ACHN (cell line): ENCODE measurements at places on chromosomes 11 and 22.

GRCh38 chr11:10731064-10731680 is 19.9 kb upstream of the CTR9 start:
- DNase-seq = no peak

- no peak for DNase-seq
Observed at GRCh38 chr22:47072642-47072967, 310.2 kb downstream of the TBC1D22A start.

DNA sequence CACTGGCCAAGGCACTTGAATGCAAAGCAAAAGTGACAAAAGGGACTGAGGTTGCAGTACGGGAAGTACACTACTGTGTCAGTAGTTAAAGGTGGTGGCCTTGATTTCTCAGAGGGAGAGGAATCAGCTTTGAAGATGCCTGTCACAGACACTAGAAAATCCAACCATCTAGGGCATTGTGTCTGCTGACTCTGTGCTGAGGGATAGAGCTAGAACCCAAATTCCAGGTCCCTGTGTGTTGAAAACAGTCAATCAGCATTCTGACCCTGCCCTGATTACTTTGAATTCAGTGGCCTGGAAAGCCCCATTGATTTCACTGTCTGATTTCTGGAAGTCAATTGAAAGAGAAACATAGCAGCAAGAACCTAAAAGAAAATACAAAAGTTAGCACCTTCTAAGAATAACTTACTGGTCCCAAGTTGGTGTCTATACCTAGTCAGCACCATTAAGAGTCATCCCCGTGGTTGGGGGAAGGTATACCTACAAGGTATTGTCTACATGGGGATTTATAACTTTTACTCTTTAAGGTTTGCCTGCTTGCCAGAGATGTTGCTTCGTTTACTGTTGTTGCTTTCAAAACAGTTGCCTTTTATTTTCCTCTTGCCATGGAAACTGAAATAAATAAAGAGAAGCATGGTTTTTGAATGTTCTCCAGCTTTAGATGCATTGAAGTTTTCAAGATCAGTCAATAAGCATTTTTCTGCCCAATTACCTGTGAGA is 97.3 kb downstream of the PDHX start:
- DNase-seq = no peak

- no peak for DNase-seq
Observed at GRCh38 chr22:29958170-29958569, 75.2 kb downstream of the MTMR3 start.
